ENCODE measurements at places on chromosomes 12 and 14.
A peak's percentile ranks its signal among the peaks of the same experiment; 100 is the strongest.

DNA sequence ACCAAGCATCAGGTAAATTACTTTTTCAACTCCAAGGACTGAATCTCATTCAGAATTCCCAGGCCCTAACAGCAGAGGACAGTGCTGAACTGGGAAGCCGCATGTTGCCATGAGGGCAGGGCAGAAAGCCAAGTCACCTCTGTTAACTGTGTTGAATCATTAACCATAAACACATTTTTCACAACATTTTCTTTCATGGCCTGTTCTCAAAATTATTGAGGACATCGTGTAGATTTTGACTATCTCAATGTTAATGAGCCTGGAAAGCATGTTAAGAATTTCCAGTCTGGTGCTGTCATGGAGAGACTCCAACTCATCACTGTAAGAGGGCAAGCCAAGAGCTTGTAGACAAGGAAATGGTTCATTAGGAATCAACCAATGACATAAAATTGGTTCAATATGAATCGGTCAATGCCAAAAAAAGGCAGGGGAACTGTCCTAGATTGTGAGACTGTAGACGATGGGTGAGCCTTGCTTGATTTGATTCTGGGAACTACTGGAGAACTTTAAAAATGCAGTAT, 33.7 kb downstream of the CPM start:
- no peak for DNase-seq

GRCh38 chr12:59075141-59075540, 154.8 kb upstream of the LRIG3 start:
- no peak for DNase-seq

GRCh38 chr14:32212833-32213232, 9.8 kb upstream of the RNU6-8 start:
- no peak for DNase-seq

DNA sequence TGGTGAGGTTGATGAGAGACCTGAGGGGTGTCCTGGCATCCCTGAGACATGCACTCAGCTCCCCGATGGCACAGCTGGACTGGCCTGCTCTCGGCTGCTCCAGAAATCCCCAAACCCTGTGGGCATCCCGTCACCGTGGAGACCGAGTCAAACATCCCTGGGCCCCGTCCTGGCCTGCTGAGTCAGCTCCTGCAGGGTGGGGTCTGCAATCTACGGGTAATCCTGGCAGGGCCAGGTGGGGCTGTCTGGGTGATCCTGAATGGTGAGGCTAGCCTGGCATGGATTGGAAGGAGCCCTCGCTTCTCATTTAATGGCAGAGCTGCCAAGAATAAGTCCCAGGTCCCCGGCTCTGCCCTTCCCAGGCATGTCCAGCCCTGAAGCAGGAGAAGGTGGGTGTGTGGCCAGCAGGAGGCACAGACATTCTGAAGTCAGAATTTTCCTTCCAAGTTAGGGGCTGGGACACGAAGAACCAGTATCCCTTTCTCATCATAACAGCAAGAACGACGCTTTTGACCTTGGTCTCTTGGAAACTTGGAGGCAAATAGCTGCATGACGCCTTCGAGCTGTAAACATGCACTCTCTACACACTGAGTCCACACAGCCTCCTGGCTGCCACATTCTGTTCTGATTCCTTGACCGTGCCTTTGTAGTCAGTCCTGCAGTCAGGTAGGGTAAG, 17.7 kb upstream of the SERPINA4 start:
- DNase-seq: no peak

GRCh38 chr12:50637870-50638481, 125.9 kb upstream of the ATF1 start:
- DNase-seq: peak; percentile 37

DNA sequence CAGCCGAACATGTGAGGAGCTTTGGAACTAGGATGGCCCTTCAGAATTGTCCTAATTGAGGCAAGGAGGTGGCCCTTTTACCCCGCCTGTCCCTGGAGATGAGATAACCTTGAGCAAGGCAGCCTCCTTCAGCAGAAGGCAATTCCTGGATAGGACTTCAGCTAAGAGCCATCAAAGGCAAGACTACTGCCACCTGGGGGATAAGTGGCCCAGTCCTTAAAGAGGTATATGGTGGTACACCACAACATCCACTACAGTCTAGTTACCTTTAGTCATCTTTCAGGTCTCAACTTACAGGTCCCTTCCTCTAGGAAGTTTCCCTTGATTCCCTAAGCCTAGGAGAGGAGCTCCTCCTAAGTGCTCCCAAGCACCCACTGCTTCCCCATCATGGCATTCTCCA, 204.2 kb upstream of the CDKN3 start:
- no peak for DNase-seq

- no peak for DNase-seq
Measured at GRCh38 chr12:52306731-52307130, 14.5 kb downstream of the KRT83 start.
